AG10803 (cell line): ENCODE measurements at places on chromosomes 3 and 15.

- DNase-seq, result no peak
Observed at GRCh38 chr3:50666837-50667236, 7.9 kb upstream of the DOCK3 start.

GRCh38 chr3:13051066-13051465, 22.2 kb downstream of the IQSEC1 start:
- no peak for DNase-seq

GRCh38 chr3:46462111-46462510, 2.6 kb downstream of the LTF start:
- DNase-seq, result peak; percentile 33

DNA sequence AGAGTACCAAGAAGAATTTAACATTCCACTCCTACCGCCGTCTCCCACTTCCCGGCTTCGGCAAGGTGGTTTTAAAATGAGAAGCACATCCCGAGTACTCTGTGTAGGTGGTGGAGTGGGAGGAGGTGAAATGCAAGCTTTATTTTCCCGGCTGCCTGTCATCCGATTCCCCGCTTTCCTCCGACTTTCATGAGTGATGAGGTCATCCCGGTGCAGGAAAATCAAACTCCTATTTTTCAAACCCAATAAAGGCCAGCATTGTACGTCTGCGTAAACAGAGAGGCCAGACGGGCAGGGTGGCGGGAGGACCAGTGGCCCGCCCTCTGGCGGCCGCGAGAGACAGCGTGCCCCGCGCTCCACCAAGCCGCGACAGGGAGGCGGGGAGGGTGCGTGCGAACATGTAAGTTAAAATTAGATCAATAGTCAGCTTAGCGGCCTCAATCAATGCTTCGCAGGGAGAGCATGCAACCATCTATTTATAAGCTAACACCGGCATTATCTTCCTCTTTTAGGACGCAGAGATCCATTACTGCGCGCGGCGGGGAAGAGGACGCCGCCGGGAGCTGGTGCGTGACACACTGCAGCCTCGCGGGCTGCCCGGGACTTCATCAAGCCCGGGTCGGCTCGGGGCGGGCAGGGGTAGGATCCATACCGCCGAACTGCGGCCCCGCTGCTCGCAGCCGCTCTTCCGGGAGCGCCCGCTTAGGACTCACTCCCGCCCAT, 163.3 kb downstream of the CD47 start:
- DNase-seq, result peak; percentile 56

DNA sequence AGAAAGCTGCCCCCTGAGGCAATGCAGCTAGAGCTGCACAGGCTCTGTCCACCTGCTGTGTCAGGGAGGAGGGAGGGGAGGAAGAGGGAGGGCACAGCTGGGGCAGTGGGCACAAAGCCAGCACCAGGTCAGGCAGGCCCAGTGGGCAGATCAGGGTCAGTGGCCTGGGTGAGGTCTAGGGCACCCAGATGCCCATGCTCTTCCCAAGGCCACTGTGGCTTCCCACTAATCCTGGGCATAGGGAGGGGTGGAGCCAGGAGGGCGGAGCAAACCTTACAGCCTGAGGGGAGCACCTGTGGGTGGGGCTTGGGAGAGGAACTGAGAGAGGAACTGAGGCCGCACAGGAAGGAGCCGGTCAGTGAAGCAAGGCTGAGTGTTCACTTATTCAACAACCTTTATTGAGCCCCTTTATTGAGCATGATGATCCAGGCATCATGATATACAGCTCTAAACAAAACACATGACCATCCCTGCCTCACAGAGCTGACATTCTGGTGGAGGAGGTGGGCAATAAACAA, 55.0 kb downstream of the RHCG start:
- no peak for DNase-seq

DNA sequence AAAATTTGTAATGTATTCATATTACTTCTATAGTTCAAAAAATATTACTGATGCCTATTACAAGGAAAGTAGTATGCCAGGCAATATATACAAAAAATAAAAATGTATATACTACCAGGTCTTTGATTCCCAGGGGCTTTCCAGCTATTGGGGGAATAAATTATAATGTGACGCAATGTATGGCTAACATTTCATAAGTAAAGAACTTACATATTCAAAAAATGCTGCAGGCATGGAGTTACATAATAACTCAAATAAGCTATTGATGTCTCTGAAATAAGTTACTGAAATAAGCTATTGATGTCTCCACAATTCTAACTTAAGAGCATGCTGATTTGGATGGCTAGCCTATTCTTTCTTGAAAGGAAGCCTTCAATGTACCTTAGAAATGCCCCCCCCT, 30.2 kb downstream of the MCCC1 start:
- DNase-seq, result no peak

DNA sequence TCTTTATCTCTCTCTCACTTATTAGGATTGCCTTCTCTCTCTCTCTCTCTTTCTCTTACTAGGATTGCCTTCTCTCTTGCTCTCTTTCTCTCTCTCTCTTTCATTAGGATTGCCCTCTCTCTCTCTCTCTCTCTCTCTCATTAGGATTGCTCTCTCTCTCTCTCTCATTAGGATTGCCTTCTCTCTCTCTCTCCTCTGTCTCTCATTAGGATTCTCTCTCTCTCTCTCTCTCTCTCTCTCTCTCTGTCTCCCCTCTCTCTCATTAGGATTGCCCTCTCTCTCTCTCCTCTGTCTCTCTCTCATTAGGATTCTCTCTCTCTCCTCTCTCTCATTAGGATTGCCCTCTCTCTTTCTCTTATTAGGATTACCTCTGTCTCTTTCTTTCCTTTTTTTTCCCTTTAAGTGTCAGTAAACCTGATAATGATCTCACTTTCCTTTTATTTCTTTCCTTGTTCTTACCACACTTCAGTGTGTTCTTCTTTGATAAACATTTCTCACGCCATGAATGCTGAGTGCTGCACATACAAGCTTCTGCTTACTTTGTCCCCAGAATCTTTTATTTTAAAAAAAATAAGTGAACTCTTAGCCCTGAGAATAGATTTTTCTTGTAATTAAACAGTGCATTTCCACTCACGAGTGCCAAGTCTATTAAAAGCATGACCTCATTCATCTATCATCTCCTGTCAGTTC, 243.4 kb upstream of the TBC1D5 start:
- no peak for DNase-seq

DNA sequence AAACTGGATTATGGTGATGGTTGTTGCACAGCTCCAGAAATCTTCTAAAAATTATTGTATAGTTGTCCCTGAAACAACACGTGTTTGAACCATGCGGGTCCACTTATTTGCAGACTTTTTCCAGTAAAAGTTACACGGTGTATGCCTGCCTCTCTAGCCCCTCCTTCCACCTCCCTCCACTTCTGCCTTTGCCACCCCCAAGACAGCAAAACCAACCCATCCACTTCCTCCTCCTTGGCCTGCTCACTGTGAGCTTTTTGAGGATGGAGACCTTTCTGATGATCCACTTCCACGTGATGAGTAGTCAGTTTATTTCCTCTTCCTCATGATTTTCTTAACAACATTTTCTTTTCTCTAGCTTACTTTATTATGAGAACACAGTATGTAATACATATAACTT, 5.4 kb downstream of the CYFIP1 start:
- DNase-seq, result no peak

DNA sequence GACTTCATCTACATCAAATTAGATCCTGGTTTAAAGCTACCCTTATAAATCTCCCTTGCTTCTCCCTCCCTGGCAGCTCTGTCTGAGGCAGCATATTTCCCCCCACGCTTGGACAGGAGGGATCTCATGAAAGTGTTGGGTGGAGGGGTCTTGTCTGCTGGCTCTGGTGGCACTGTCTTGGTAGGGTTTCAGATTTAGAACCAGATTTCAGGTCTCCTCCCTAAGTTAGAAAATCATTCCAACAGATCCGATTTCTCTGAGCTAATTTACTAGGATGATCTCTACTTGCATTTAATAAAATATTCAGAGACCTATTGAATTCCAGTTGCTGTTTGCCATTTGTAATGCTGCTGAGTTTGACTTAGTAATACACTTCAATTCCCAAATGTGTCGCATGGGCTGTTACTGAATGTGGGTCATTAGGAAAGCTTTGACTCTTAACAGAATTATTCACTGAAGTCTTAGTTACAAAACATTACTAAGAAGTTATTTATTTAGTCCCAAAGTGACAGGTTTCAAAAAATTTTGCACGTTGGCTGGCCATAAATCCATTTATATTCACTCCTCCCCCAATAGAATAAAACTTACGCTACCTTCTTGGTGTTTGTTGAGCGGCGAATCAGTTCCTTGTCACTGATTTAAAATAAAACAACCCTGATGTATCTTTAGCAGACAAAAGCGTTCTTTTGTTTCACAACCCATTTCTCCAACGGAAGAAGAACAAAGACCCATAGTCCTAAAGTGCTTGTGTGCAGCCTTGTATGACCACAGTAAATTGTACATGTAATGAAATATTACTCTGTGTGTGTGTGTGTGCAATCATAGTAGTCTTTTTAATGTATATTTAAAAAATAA, 84.5 kb downstream of the TRAK1 start:
- DNase-seq, result no peak

DNA sequence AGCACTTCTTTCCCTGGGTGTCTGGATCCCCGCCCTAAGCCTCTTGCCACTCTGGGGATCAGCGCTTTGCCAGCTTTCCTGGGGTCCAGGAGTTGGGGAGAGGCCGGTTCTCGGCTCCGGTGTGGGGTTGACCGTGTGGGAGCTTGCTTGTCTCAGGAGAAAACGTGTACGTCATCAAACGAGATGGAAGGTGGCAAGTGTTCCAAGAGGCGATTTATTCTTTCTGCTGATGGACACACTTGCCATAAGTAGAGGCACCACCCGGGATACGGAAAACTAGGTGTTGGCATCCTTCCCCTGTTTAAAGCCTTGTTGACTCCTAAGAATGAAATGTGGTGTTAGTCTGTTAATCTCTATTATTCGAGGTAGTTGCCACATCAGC, 295 bp downstream of the ZWILCH start:
- DNase-seq, result peak; percentile 31

- DNase-seq, result peak; percentile 6
Observed at GRCh38 chr15:58241872-58242271, 103.7 kb downstream of the AQP9 start.

DNA sequence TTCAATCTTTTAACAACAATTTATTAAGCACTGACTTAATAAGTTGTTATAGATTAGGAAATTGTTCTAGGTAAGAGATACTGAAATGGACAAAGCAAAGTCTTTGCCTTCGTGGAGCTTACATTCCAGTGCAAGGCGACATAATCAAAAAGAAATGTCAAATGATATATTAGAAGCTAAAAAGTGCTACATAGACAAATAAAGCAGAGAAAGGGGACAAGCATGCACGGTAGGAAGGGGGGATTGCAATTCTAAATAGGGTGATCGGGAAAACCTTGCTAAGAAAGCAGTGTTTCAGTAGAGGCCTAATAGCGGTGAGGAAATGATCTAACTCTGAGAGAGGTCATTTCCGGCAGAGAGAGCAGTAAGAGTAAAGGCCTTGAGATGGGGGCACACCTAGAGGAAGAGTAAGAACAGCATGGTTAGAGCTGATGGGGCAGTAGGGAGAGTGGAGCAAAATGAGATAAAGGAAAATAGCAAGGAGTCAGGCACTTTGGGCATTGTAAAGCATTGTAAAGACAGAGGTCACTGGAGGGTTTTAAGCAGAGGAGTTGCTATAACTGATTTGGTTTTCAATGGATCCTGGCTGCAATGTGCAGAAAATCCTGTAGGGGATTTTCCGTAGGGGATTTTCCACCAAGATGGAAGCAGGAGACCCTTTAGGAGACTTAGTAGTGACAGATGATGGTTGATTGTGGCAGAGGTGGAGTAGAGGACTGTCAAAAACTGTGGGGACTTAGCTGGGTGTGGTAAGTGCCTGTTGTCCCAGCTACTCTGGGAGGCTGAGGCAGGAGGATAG, 71.7 kb upstream of the CFAP20DC start:
- no peak for DNase-seq

DNA sequence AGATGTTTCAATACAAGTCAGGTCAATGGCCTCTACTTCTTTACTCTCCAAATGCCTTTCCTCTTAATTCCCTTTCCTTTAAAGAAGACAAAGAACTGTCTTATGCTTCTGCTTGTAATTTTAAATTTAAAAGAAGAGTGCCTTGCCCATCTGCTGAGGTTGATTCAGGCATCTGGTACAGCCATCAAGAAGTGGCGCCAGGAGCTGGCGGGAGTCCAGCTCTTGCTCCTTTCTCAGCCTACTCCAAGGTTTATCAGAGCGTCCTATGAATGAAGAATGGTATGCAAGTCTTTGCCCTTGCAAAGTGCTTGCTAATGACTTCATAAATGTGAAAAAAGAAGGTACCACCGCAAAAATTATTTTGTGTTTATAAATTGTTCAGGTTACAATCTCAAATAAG, 294.6 kb upstream of the TGFBR2 start:
- no peak for DNase-seq

GRCh38 chr3:182999767-183000166, 19.4 kb upstream of the DCUN1D1 start:
- DNase-seq, result no peak

- no peak for DNase-seq
Observed at GRCh38 chr3:154176036-154176435, 54.8 kb downstream of the ARHGEF26 start.

GRCh38 chr3:18153571-18154173, 271.5 kb downstream of the SATB1 start:
- DNase-seq, result peak; percentile 77

DNA sequence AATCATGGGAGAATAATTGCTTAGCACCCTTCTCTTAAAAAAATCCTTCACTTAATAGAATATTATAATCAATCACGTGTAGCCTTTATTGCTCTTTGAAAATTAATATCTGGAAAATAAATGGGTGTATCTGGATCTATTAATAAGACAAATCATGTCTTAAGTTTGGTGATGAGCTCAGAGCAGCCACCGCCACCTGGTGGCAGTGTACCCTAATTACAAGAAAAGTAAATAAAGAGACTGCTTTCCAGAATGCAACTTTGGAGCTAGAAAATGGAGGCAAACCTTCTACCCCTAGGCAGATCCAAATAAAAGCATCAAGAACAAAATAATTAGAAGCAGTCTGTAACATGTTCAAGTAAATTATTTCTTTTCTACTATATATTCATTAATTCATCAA, 43.5 kb downstream of the EPHB1 start:
- DNase-seq, result no peak

GRCh38 chr15:75672646-75673425, 25.1 kb downstream of the SNX33 start:
- DNase-seq, result peak; percentile 72

- peak; percentile 9 for DNase-seq
Observed at GRCh38 chr3:45816544-45816943, 20.2 kb upstream of the SLC6A20 start.

DNA sequence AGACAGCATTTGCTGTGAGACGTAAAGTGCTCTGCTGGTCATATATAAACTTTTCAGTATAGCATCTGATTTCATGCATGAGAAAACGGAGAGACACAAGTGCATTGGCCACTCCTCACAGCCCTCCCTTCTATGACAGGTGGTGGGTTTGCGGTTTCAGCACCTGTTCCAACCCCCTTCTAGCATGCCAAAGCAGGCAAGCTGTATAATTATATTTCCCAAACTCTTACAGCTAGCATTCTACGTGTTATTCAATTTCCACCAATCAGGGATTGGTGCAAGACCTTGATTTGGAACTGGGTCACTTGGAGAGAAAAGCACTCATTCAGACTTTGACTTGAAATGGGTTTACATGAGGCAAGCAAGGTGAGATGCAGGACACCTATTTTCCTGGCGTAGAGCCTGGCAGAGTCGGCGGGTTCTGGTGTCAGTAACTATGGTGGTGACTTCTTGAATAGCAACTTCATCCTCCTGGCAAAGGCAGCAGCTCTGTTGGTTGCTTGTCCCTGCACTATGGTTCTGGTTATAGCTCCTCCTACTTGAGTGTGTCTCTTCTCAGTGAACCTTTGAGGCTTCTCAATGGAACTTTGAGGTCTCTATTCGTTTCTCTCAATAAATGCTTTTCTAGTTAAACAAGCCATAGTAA, 356.5 kb downstream of the TBL1XR1 start:
- no peak for DNase-seq
